ENCODE measurements at places on chromosomes 12 and 14. TPM values are rescaled to one million over a fixed set of nuclear protein-coding genes. Genes with fewer than 3 reads are reported as not detected.

Gene ITGB7
- 2.0 TPM for total RNA-seq

Gene KRT83
- not detected for total RNA-seq

Gene ARHGAP9
- 1.5 TPM for total RNA-seq

Gene KRT82
- not detected for total RNA-seq

Gene TMEM63C
- total RNA-seq: 0.98 TPM

DNA sequence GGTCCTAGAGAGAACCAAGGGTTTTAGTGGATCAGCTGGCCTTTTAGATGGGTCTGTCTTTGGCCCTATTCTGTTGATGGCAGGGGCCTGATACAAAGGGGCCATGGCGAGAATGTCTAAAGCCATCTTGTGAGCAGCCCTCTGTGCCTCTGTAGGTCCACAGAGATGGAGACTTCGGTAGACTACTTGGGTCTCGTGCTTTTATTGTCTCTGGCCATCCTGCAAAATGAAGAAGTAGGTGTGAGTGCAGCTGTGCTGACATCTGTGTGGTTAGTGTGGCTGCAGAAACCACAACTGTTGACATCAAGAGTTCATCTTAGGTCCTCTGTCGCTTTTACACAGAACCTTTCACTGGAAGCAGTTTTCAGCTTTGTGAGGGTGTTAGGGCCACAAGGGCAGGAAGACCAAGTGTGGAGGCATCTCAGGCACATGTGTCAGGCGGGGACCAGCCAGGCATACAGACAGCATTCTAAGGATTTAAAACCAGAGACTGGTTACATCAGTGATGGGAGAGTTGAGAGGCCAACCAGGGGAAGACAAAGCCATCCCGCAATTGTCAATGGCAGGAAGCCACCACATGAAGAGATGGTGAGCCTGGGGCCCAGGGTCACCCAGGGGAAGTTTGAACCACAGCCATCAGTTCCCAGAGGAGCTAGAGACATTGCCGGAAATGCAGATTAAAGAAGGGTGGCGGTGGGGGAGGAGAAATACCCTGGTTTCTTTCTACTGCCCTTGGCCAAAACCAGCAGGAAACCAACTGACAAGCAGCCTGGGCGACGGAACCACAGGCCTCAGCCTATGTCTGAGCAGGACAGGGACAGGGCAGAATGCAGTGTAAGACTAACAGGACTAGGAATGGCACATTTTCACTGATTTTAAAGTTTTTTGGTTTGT lies 13.0 kb upstream of the TPCN1 start:
- H3K4me1 ChIP-seq: no peaks in the 10 kb centered on the region
- H3K27me3 ChIP-seq: no peaks in the 10 kb centered on the region
- no peaks in the 10 kb centered on the region for H3K36me3 ChIP-seq
- H3K4me3 ChIP-seq: no peak overlapping the region
- no peak for DNase-seq

DNA sequence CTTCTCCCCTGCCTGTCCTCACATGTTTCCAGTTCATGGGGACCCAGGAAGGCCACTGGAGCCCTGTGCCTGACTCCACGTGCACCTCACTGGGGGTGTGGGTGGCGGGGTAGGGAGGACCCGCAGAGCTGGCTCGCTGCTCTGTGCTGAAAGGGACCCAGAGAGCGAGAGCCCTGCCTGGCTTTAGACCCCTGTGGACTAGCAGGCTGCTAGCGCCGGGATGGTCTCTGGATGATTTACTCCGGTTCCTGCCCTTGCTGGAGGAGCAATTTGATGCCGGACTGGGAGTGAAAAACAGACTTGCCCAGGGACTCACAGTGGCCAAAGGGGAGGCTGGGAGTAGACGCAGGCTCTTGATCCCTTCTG lies 49.0 kb downstream of the NTF3 start:
- no peak for DNase-seq
- H3K4me3 ChIP-seq: no peak overlapping the region
- H3K36me3 ChIP-seq: no peaks in the 10 kb centered on the region
- H3K27ac ChIP-seq: no peak overlapping the region
- H3K4me1 ChIP-seq: no peaks in the 10 kb centered on the region

GRCh38 chr12:122646517-122647217 lies 56.5 kb downstream of the HCAR2 start:
- H3K36me3 ChIP-seq: no peaks in the 10 kb centered on the region
- no peak overlapping the region for H3K4me3 ChIP-seq
- DNase-seq: no peak
- no peak overlapping the region for H3K27ac ChIP-seq
- H3K4me1 ChIP-seq: no peaks in the 10 kb centered on the region

GRCh38 chr14:34023824-34024767 lies 73.2 kb upstream of the EGLN3 start:
- no peak overlapping the region for H3K27ac ChIP-seq
- no peaks in the 10 kb centered on the region for H3K4me1 ChIP-seq
- H3K36me3 ChIP-seq: no peaks in the 10 kb centered on the region
- DNase-seq: no peak

DNA sequence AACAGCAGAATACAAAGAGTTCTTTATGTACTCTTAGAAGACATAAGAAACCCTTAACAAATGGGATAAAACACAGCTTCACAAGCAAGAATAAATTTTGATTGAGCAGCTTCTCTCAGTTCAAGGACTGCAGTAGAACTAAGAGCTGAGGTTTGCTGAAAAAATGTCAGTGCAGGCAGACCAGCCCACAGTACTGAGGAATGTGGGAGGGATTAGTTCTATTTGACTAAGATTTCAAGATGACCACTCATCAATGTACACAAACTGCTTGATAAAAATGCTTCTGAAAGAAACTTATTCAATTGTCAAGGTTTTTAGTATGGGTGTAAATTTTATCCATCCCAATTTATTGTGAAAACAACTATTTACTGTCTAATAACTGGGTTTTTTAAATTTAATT lies 138.4 kb downstream of the SEC23A start:
- no peak overlapping the region for H3K4me3 ChIP-seq
- no peaks in the 10 kb centered on the region for H3K4me1 ChIP-seq
- H3K36me3 ChIP-seq: no peaks in the 10 kb centered on the region
- H3K27ac ChIP-seq: no peak overlapping the region
- H3K27me3 ChIP-seq: no peaks in the 10 kb centered on the region

GRCh38 chr14:95440951-95441350 lies 75.5 kb downstream of the SYNE3 start:
- H3K36me3 ChIP-seq: no peaks in the 10 kb centered on the region
- H3K4me1 ChIP-seq: no peaks in the 10 kb centered on the region
- no peak overlapping the region for H3K4me3 ChIP-seq
- H3K27ac ChIP-seq: no peak overlapping the region

DNA sequence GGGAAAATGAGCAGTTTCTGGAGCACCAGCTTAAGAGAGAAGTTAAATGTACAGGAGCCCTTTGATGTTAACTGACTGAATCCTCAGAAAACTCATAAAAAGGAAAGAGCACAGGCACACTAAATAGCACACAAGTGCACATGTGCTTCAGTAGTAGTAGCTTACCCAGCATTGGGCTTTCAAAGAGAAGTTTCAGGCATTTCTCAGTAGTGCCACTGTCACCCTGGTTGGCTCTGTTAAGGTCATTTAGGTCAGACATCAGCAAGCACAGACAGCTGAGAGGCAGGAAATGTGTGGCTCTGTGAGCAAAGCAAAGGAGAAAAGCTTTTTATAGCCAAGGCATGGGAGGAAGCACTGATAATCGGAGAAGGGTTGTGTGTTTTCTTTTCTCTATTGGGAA lies 96.3 kb upstream of the HIF1A start:
- H3K27me3 ChIP-seq: no peaks in the 10 kb centered on the region
- DNase-seq: no peak

- no peaks in the 10 kb centered on the region for H3K36me3 ChIP-seq
- peak overlapping the region; percentile 33 for H3K27ac ChIP-seq
- H3K4me3 ChIP-seq: no peak overlapping the region
- H3K27me3 ChIP-seq: no peaks in the 10 kb centered on the region
Measured at GRCh38 chr12:96107236-96107635, 71.8 kb upstream of the LTA4H start.

DNA sequence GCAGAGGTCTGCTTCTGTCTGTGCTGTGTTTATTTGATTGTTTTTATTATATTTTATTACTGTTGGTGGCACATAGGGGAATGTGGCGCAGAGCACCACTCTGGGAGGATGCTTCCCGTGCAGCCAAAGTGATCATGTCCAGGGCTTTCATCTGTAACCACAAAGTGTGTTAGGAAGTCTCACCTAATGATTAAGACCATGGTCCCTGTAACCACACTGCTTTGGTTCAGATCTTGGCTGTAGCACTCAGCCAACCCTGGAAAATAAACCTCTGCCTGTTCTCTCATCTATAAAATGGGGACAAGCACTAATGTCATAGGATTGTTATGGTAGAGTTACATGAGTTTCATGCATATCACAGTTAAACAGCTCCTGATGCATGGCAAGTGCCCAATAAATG lies 1.9 kb downstream of the RESF1 start:
- no peak overlapping the region for H3K27ac ChIP-seq
- H3K4me1 ChIP-seq: no peaks in the 10 kb centered on the region
- no peak for DNase-seq
- H3K4me3 ChIP-seq: peak overlapping the region; percentile 70

GRCh38 chr12:33536431-33536830 lies 96.8 kb upstream of the SYT10 start:
- no peak overlapping the region for H3K27ac ChIP-seq
- H3K4me3 ChIP-seq: no peak overlapping the region
- H3K4me1 ChIP-seq: no peaks in the 10 kb centered on the region
- no peaks in the 10 kb centered on the region for H3K27me3 ChIP-seq
- no peaks in the 10 kb centered on the region for H3K36me3 ChIP-seq

GRCh38 chr12:93944201-93944600 lies 204.2 kb upstream of the PLXNC1 start:
- H3K27ac ChIP-seq: no peak overlapping the region
- H3K4me1 ChIP-seq: no peaks in the 10 kb centered on the region
- no peaks in the 10 kb centered on the region for H3K27me3 ChIP-seq
- no peak overlapping the region for H3K4me3 ChIP-seq
- H3K36me3 ChIP-seq: no peaks in the 10 kb centered on the region

DNA sequence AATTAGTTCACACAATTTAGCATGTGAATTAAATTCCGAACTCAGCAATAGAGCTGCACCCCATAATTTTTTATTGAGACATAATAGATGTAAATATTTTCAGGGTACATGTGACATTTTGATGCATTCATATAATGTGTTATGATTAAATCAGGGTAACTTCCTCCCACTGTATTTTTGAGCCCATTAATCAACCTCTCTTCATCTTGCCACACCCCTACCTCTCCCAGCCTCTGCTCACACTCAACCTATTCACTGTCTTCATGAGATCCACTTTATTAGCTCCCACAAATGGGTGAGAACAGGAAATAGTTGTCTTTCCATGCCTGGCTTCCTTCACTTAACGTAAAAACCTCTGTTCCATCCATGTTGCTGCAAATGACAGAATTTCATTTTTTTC lies 14.7 kb downstream of the IL26 start:
- H3K36me3 ChIP-seq: no peaks in the 10 kb centered on the region
- H3K27ac ChIP-seq: no peak overlapping the region
- H3K4me1 ChIP-seq: no peaks in the 10 kb centered on the region

- H3K4me1 ChIP-seq: no peaks in the 10 kb centered on the region
- no peaks in the 10 kb centered on the region for H3K27me3 ChIP-seq
- DNase-seq: no peak
- H3K27ac ChIP-seq: no peak overlapping the region
Measured at GRCh38 chr14:83162361-83162929, 1628.8 kb upstream of the SEL1L start.

GRCh38 chr12:92089559-92089958 lies 56.1 kb downstream of the BTG1 start:
- no peak overlapping the region for H3K4me3 ChIP-seq
- no peaks in the 10 kb centered on the region for H3K36me3 ChIP-seq
- H3K27ac ChIP-seq: no peak overlapping the region
- no peak for DNase-seq
- no peaks in the 10 kb centered on the region for H3K4me1 ChIP-seq
